ENCODE measurements at places on chromosomes 3 and 15. TPM values are rescaled to one million over a fixed set of nuclear protein-coding genes. Genes with fewer than 3 reads are reported as not detected.

The GPR15 gene
- not detected for total RNA-seq

The CCDC54 gene
- total RNA-seq: not detected

The SOX2 gene
- total RNA-seq: not detected

The EPHB3 gene
- total RNA-seq: 0.63 TPM

The DNAJC19 gene
- 90.3 TPM for total RNA-seq

The KLHL6 gene
- total RNA-seq: 0.51 TPM

The SI gene
- not detected for total RNA-seq

The PGBD4 gene
- 2.1 TPM for total RNA-seq

The C15orf62 gene
- total RNA-seq: not detected

The ETV5 gene
- 47.1 TPM for total RNA-seq

The ALCAM gene
- 1.2 TPM for total RNA-seq

The CLDN18 gene
- total RNA-seq: not detected

DNA sequence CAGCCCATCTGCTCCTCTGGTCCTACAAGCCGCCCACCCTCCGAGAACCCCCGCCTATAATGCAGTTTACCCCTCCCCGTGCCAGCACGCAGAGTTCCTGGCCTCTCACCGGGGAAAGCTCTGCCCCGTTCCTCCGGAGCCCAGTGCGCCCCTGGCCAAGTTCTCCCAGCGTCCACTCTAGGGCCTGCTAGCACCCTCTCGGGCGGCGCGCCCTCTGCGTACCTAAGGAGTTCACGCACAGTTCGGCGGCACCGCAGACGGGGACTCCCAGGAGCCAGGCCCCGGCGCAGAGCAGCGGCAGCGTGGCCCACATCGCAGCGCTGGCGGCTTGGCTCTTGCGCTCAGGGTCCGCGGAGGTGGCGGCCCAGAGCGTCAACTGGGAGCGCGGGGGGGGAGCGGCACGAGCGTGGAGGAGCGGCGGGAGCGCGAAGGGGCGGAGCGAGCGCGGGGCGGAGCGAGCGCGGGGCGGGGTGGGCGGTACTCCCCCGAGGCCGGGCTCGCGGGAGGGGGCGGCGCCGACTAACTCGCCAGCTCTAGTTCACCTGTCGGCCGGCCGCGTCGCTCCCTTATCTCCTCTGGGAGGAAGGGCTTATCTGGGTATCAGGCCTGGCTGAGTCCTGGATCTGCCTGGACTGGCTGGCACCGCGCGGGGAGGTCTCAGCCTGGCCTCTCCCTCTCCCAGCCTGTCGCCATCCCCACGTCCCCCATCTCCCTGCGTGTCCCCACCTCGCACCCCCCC lies at the start of gene CTSH:
Gene CTSH (minus strand): TSS at position 378 of the 739 bp plus-strand sequence. CDS start 65 bp downstream, at position 313.
- H3K27ac ChIP-seq: peak within 1 kb of the TSS; percentile 50
- peak; percentile 88 for DNase-seq
- peak within 1 kb of the TSS; percentile 77 for H3K4me3 ChIP-seq
- H3K4me1 ChIP-seq: peaks cover 4% of the 10 kb centered on the region
- H3K27me3 ChIP-seq: no peaks in the 10 kb centered on the region
- H3K36me3 ChIP-seq: no peaks in the 10 kb centered on the region

DNA sequence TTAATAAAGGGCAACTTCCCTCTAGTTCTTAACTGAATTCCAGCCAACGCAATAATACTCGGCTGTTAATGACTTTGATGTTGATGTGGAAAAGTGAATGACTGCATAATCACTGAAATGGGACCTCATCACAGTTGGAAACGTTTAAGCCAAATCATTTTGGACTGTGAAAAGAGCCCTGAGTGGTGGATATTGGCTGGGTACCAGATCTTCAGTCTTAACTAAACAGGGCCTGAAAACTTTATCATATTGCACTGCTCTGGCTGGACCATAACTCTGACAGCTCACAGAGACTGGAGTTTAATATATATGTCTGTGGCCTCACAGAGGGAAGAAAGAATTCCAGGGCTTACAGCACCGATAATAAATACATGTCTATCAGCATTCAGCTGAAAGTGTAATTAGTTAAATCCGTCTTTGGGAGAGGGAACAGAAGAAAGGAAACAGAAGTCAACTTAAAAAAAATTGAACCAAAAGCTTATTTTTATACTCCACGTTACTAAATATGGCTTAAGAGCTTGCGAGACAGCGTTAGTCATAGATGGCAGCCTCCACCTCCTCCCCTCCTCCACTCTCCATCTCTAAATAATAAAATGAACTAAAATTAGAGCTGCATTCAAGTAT lies 222.3 kb upstream of the CDIN1 start:
- H3K27me3 ChIP-seq: no peaks in the 10 kb centered on the region
- H3K4me1 ChIP-seq: peaks cover 5% of the 10 kb centered on the region
- DNase-seq: no peak
- H3K4me3 ChIP-seq: no peak overlapping the region
- H3K36me3 ChIP-seq: no peaks in the 10 kb centered on the region

- no peaks in the 10 kb centered on the region for H3K4me1 ChIP-seq
- no peaks in the 10 kb centered on the region for H3K36me3 ChIP-seq
- no peak for DNase-seq
Measured at GRCh38 chr3:115903843-115904242, 280.5 kb downstream of the GAP43 start.

GRCh38 chr15:60695713-60696522 lies 217.0 kb upstream of the ICE2 start:
- no peak overlapping the region for H3K27ac ChIP-seq
- no peak overlapping the region for H3K4me3 ChIP-seq
- H3K27me3 ChIP-seq: no peaks in the 10 kb centered on the region

- peak overlapping the region; percentile 78 for H3K27ac ChIP-seq
- H3K4me3 ChIP-seq: no peak overlapping the region
Measured at GRCh38 chr3:56789076-56789475, 12.7 kb downstream of the ARHGEF3 start.

GRCh38 chr15:69624155-69624520 lies 171.5 kb downstream of the RPLP1 start:
- no peak overlapping the region for H3K27ac ChIP-seq
- no peak for DNase-seq
- H3K4me1 ChIP-seq: no peaks in the 10 kb centered on the region
- H3K4me3 ChIP-seq: no peak overlapping the region

- no peaks in the 10 kb centered on the region for H3K36me3 ChIP-seq
- DNase-seq: no peak
- no peak overlapping the region for H3K4me3 ChIP-seq
- no peaks in the 10 kb centered on the region for H3K4me1 ChIP-seq
- no peaks in the 10 kb centered on the region for H3K27me3 ChIP-seq
- H3K27ac ChIP-seq: no peak overlapping the region
Measured at GRCh38 chr3:102361101-102361500, 73.7 kb upstream of the ZPLD1 start.

DNA sequence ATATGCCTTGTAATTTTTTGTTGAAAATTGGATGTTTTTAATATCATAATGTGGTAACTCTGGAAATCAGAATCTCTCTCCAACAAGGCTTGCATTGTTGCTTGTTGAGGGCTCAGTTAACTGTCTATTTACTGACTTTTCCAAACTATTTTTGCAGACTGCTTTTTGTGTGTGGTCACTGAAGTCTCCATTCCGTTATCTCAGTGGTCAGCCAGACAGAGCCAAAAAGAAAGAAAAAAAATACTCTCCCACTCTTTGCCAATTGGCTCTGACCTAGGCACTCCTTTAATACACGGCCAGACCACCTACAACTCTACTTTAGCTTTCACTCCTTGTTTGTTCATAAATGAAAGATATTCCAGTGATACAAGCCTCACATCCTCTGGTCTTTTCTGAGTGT lies 52.5 kb downstream of the IFT80 start:
- H3K36me3 ChIP-seq: no peaks in the 10 kb centered on the region
- no peaks in the 10 kb centered on the region for H3K27me3 ChIP-seq
- no peak overlapping the region for H3K27ac ChIP-seq
- no peak for DNase-seq
- no peaks in the 10 kb centered on the region for H3K4me1 ChIP-seq

- no peak overlapping the region for H3K27ac ChIP-seq
- DNase-seq: no peak
- H3K4me3 ChIP-seq: no peak overlapping the region
Measured at GRCh38 chr3:159978353-159978752, 10.3 kb upstream of the IL12A start.

GRCh38 chr3:197003461-197004385 lies 25.9 kb downstream of the MELTF start:
- H3K27me3 ChIP-seq: no peaks in the 10 kb centered on the region
- H3K27ac ChIP-seq: no peak overlapping the region
- no peaks in the 10 kb centered on the region for H3K36me3 ChIP-seq
- peak overlapping the region; percentile 75 for H3K4me3 ChIP-seq
- no peaks in the 10 kb centered on the region for H3K4me1 ChIP-seq

- no peak overlapping the region for H3K27ac ChIP-seq
- H3K4me3 ChIP-seq: no peak overlapping the region
- no peaks in the 10 kb centered on the region for H3K27me3 ChIP-seq
- H3K4me1 ChIP-seq: no peaks in the 10 kb centered on the region
- no peak for DNase-seq
Measured at GRCh38 chr3:173921732-173922131, 524.2 kb downstream of the NLGN1 start.

DNA sequence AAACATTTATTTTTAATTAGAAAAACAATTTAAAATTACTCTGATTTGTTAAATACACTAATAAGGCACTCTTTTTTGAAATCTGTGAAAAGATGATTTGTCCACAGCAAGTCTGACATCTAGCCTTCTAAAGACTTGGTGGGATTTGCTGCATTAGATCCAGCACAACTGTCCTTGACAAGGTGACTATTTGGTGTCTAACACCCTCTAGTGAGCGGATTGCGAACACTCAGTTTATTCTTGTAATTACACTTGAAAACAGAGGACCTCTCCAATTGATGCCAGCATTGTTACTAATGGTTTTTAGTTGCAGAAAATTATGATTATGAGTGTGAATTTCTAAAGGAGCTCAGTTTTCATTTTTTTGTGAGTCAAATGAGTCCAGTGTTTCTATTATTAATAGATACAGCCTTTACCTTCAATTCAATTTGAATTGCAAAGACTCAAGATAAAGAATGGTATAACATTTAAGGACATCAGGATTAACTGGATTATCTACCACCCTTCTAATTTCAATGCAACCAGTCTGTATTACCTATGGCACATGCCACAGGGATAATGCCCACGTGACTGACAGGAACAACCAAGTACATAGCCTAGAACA lies 29.7 kb upstream of the STRIT1 start:
- H3K4me1 ChIP-seq: peaks cover 12% of the 10 kb centered on the region
- H3K4me3 ChIP-seq: no peak overlapping the region
- no peaks in the 10 kb centered on the region for H3K36me3 ChIP-seq
- H3K27ac ChIP-seq: no peak overlapping the region
- DNase-seq: no peak

DNA sequence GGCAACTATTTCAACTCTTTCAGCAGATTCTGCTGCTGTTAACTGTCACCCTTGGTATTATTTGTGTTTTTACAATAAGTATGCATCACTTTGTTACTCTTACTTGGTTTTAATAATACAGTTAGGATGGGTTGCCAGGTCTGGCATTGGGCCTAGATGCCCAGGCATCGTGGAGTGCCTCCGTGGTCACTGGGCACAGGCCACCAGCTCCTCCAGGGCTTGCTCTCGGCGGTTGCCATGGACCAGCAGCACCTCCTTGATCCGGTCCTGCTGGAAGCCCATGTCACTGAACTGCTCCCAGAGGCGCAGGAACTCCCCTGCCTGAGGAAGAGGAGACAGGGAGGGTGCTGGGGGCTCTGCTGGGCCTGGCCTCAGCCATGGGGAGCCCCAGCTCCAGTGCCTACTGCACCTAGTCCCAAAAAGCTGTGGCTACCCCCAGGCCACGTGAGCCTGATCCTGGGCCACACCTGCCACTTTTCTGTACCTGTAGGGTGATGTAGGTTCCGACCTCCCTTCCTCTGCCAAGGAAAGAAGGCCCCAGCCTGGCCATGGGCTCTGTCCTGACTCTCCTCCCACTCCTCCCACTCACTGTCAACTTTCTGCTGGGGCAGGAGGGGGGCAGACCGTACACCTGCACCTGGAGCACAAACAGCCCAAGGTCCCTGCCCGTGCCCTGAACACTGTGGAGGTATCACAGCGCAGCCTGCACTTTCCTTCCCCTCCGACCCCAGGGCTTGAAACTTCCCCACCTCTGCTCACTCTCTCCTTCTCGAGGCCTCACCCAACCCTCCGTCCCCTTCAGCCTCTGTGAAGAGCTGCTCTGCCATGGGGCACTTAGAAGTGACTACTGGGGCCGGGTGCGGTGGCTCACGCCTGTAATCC lies 16.6 kb downstream of the KBTBD13 start:
- peaks cover 3% of the 10 kb centered on the region for H3K36me3 ChIP-seq
- DNase-seq: no peak
- H3K4me1 ChIP-seq: peaks cover 19% of the 10 kb centered on the region
- no peak overlapping the region for H3K4me3 ChIP-seq
- no peaks in the 10 kb centered on the region for H3K27me3 ChIP-seq
- no peak overlapping the region for H3K27ac ChIP-seq

DNA sequence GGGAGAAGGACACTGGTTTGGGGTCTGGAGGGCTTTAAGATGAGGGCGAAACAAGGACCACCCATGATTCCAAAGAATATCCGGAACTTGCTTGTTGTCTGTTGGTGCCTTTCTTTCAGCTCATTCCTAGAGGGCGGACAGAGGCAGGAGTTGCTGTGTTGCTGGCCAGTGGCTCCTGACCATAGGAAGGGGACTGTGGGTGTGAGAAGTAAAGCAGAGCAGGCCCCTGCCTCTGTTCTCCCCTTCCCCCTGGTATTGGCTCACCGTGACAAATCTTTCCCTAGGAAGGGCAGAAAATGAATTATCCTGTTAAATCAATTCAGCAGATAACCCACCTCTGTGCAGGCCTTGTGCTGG lies 89.1 kb downstream of the LIPC start:
- H3K36me3 ChIP-seq: no peaks in the 10 kb centered on the region
- no peak for DNase-seq
- no peak overlapping the region for H3K27ac ChIP-seq

- no peak overlapping the region for H3K4me3 ChIP-seq
- H3K27me3 ChIP-seq: no peaks in the 10 kb centered on the region
- no peaks in the 10 kb centered on the region for H3K36me3 ChIP-seq
- no peaks in the 10 kb centered on the region for H3K4me1 ChIP-seq
- H3K27ac ChIP-seq: no peak overlapping the region
Measured at GRCh38 chr3:98655666-98656065, 62.3 kb upstream of the CPOX start.

DNA sequence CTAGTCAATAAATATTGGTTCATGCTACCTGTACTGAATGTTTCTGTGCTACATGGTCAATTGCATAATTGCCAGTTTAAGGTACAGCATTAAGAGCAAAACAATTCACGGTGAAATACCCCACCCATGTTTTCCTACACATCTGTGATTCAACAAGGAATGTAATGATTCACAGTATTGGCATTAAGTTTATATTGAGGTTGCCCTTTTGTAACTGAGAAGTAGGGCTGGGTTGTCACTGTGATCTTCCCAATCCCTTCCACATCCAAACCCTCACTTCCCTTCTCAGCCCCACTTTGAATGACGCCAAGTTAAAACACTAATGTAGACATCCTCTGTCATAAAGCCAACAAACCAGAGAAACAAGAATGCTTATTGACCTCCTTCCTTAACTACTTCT lies 112.0 kb upstream of the TJP1 start:
- no peaks in the 10 kb centered on the region for H3K27me3 ChIP-seq
- H3K27ac ChIP-seq: no peak overlapping the region
- DNase-seq: no peak
- H3K4me1 ChIP-seq: no peaks in the 10 kb centered on the region
- no peaks in the 10 kb centered on the region for H3K36me3 ChIP-seq

- no peak overlapping the region for H3K27ac ChIP-seq
Measured at GRCh38 chr3:154062513-154062912, 58.7 kb upstream of the ARHGEF26 start.

Data from psoas muscle (tissue), 8 donors.